ENCODE measurements at places on chromosomes 7 and 10.

DNA sequence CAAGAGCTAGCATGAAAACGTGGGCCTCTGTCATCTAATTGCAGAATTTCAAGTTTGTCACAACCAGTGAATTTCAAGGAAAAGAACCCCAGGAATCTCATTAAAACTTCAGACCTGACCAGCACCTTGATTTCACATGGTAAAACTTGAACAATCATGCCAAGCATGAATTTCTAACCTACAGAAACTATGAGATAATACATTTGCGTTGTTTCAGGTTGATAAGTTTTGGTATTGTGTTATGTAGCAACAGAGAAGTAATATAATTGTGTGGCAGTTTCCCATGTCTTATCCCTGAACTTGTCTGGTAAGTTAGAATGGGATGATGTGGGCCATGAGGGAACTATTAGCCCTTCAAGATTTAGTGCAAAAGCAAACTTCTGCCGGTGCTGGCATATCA lies 530.1 kb downstream of the ANKRD7 start:
- no peak for DNase-seq

GRCh38 chr10:88095223-88095721 lies 231.8 kb downstream of the PTEN start:
- DNase-seq: no peak

DNA sequence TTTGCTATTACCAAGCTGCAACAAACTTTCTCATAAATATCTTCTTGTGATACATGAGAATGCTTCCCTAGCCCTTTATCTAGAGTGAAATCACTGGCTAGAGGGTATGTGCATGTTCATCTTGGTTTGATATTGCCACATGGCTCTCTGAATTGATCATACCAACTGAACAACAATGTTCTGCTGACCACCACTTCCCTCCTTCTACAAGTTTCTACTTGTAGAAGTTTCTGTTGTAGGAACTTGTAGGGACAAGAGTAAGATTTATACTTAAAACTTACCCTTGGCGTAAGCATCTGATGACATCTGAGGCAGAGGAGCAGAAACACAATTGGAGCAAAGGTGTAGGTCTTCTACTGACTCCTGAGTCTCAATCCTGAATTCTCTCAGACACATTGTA lies 86.3 kb upstream of the FAM13C start:
- DNase-seq: no peak

GRCh38 chr10:123838596-123839310 lies 52.9 kb downstream of the CPXM2 start:
- DNase-seq: no peak

- DNase-seq: no peak
Observed at GRCh38 chr7:5218564-5219360, 28.7 kb downstream of the WIPI2 start.

DNA sequence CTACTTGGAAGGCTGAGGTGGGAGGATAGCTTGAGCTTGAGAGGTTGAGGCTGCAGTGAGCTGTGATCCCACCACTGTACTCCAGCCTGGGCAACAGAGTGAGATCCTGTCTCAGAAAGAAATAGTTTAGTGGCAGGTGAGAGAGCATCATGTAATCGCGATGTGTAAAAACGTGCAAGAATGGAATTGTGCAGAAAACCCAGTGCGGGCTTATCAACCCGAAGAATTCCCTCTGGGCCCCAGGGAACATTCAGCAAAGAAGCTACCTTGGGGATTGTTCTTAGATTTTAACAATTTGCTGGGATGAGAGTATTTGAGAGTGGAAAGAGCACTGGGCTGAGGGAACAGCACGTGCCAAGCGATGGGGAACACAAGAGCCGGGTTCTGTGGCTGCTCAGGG lies 107.4 kb upstream of the INSYN2A start:
- DNase-seq: no peak

GRCh38 chr7:25770670-25771069 lies 381.3 kb upstream of the NFE2L3 start:
- no peak for DNase-seq
